NCI-H2081 (cell line): ENCODE measurements at places on chromosomes 7 and 10.

- no peak for DNase-seq
Measured at GRCh38 chr10:48946891-48947500, 7.4 kb upstream of the LRRC18 start.

DNA sequence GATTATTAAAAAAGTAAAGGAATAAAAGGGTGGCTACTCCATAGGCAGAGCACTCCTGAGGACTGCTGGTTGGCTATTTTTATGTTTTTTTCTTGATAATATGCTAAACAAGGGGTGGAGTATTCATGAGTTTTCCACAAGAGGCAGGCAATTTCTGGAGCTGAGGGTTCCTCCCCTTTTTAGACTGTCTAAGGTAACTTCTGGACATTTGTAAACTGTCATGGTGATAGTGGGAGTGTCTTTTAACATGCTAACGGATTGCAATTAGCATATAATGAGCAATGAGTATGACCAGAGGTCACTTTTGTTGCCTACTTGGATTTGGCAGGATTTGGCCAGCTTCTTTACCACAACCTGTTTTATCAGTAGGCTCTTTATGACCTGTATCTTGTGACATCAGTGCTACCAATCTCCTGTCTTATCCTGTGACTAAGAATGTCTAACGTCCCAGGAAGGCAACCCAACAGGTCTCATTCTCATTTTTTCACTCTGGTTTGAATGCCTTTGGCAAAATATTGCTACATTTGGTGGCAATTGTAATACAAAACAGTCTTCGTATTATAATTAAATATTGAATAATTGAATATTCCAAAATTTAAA, 587.8 kb upstream of the POM121L12 start:
- no peak for DNase-seq

GRCh38 chr7:152859781-152860191, 100.2 kb downstream of the ACTR3B start:
- DNase-seq = no peak

GRCh38 chr7:71411475-71411874, 279.5 kb downstream of the GALNT17 start:
- no peak for DNase-seq

DNA sequence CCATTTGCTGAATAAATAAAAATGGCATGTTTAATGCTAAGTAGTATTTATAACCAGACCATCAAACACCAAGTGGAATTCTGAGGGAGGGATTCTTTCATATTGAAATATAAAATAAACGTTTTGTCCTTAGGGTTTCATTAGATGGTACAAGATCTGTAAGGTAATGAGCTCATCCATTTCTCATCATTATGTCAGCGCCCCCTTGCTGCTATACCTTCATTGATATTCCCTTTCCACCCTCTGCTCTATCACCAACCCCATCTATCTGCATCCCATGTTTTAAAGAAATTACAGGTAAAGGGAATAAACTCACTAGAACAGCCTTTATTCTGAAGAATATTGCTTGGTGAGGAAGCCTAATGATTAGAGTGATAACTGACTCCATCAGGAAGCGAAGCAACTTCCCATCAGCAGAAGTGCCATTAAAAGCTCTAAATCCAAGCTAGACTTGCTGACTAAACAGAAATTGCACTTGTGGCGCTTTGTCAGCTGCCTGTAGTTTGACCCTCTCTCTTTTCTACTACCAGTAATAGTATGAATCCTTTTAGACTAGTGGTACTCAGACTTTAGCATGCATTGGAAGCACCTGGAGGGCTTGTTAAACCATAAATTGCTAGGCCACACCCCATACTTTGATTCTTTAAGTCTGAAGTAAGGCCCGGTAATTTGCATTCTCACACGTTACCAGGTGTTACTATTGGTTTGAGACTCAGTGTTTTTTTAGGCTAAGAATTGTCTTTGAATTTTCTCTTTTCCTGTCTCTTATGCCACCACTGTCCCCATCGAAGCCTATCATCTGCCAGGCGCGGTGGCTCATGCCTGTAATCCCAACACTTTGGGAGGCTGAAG, 27.5 kb downstream of the ADD3 start:
- DNase-seq = no peak
